AG09309 (cell line): ENCODE measurements at places on chromosomes 3 and 15.

- no peak for DNase-seq
These were observed 79.5 kb downstream of the DPH6 start for GRCh38 chr15:35466476-35466875.

- DNase-seq, result no peak
These were observed 753.5 kb upstream of the NECTIN3 start for GRCh38 chr3:110318108-110318507.

DNA sequence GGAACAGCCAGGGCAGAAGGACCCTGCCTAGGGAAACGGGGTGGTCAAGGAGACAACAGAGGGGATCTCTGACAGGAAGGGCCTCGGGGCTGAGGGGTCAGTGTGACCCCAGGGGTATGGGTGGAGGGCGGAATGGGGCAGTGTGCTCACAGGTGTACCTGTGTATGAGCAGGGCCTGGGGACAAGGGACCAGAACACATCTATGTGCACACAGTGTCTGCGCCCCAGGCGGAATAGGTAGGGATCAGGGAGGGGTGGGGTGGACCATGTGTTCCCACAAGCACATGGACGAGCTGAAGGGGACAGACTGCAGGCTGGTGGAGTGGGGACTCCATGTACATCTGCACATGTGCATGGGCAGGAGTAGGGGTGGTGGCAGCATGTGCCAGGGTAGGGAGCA lies 5.0 kb upstream of the TLR9 start:
- no peak for DNase-seq

- DNase-seq, result no peak
These were observed 44.8 kb upstream of the SLC41A3 start for GRCh38 chr3:126128504-126129397.

GRCh38 chr3:183799461-183799860 lies 25.9 kb downstream of the MAP6D1 start:
- DNase-seq, result no peak

GRCh38 chr3:143707848-143708247 lies 140.4 kb downstream of the SLC9A9 start:
- peak; percentile 10 for DNase-seq

GRCh38 chr15:50876260-50876988 lies 32.1 kb upstream of the AP4E1 start:
- no peak for DNase-seq

GRCh38 chr15:75834021-75834420 lies 9.2 kb upstream of the UBE2Q2 start:
- no peak for DNase-seq

GRCh38 chr3:51378065-51378464 lies 7.0 kb upstream of the MANF start:
- DNase-seq, result no peak

- DNase-seq, result no peak
These were observed 147.8 kb downstream of the LRRC28 start for GRCh38 chr15:99399061-99399460.

GRCh38 chr3:42714171-42714852 lies 11.7 kb upstream of the HHATL start:
- no peak for DNase-seq

- DNase-seq, result no peak
These were observed 30.5 kb downstream of the LRRK1 start for GRCh38 chr15:100949691-100950090.

GRCh38 chr15:42207674-42208579 lies at the start of gene VPS39:
Gene VPS39, minus strand, starts transcription at chr15:42208304. Its CDS starts 151 bp downstream, at chr15:42208153.
- peak; percentile 41 for DNase-seq

- DNase-seq, result no peak
These were observed 25.7 kb upstream of the WNT5A start for GRCh38 chr3:55512571-55513343.

DNA sequence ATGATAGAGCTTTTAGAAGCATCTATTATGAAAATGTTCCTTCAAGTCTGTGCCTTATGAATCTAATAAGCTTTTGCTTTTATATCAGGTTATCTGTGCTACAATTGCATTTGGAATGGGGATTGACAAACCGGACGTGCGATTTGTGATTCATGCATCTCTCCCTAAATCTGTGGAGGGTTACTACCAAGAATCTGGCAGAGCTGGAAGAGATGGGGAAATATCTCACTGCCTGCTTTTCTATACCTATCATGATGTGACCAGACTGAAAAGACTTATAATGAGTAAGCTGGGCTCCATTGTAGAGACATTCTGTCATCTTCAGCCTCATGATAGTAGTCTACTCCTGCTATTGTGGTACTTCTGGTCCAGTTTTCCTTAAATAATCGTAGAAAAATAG lies 73.4 kb downstream of the BLM start:
- peak; percentile 25 for DNase-seq

DNA sequence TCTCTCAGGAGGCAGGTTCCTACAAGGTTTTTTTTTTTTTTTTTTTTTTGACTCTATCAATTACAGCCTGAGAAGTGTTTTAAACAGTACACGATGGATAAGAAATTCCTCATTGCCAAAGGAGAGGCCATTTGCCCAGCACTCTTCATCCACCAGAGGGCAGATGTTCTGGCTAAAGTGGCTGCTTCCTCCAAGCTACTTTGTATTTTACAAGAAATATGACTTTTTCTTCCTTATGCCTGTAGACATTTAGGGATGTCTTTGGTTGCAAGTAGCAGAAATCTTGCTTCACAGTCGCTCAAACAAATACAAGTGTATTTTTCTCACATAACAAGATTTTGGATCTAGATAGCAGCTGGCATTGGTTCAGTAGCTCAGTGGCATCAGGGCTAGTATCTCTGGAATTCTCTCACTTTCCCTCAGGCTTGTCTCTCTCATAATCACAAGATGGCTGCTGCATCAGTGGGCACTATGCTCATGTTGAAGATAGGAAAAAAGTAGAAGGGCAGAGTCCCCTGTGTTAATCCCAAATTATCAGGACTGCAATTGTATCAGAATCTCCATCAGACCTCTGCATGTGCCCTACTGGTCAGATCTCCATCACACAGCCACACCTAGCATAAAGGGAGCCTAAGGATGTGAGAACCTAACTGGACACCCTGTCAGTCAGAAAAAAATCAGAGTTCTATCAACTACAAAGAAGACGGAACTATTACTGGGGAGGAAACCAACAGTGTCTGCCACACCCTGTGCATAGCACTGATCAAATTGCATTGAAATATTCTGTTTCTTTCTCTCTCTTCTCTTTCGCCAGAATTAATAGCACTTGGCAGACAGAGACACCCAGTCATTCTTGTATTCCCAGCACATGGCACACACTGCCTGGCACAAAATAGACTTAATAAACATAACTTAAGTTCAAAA lies 138.9 kb upstream of the COL8A1 start:
- no peak for DNase-seq

DNA sequence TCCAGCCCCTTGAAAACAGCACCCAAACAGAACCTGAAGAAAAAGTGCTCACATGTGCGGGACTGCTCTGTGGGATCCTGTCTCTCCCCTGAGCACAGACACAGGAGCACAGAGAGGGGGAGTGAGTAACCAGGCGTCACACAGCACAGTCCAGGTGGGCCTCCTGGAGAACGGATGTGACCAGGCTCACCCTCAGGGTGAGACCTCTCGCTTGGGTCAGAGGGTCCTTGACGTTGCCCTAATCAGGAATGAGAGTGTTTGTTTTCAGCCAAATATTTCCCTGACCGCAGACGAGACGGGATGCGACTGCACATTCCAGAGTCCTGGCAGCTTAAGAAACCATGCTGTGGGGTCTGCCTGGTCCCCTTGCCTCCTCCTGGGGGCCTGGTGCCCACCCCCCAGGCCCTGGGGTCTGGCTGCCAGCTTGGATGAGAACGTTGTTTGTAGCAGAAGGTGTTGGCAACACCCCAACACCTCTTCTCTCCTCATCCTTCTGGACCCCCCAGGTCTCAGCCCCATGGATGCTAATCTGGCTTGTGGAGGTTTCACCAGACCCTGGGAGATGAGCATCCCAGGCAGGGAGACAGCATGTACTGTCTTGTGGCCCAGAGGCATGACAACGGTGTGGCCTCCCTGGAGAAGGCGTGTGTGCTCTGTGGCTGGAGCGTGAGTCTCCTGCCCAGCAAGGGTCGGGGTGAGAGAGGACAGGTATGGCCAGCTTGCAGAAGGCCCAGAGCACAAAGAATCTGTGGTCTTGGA lies 42.1 kb upstream of the SLC6A6 start:
- DNase-seq, result no peak

GRCh38 chr15:64224511-64224910 lies 61.7 kb upstream of the PPIB start:
- peak; percentile 56 for DNase-seq

DNA sequence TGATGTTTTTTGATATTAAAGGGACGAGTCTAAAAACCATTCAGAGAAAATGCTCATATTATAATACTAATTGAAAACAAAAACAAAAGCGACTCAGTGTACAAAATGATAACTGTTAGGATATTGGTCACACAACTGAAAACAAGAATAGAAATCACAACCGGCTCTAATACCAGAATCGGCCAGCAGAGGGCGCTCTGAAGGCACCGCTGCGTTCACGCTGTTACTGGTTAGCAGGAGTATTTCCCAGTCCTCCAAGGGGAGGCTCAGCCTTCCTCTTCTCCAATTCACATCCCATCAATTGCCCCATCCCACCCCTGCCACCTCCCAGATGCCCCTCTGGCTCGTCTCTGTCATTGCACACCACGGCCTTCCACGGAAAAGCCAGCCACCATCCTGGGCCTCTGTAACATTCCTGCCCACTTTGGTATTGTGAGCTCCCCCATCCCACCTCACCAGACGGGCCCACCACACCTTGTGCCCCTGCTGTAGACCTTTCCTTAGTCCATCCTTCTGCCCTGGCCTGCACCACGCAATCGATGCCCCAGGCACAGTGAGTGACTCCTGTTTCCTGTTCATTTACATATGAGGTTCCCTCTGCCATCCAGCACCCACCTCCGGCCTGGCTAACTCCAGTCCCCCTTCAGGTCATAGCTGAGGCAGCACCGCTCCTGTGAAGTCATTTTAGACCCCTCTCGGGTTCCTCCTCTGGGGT lies 8.5 kb downstream of the FAM107A start:
- DNase-seq, result no peak

GRCh38 chr3:32004113-32004765 lies 22.7 kb downstream of the ZNF860 start:
- DNase-seq, result no peak

GRCh38 chr3:152703245-152703890 lies 131.6 kb upstream of the P2RY1 start:
- DNase-seq, result no peak

DNA sequence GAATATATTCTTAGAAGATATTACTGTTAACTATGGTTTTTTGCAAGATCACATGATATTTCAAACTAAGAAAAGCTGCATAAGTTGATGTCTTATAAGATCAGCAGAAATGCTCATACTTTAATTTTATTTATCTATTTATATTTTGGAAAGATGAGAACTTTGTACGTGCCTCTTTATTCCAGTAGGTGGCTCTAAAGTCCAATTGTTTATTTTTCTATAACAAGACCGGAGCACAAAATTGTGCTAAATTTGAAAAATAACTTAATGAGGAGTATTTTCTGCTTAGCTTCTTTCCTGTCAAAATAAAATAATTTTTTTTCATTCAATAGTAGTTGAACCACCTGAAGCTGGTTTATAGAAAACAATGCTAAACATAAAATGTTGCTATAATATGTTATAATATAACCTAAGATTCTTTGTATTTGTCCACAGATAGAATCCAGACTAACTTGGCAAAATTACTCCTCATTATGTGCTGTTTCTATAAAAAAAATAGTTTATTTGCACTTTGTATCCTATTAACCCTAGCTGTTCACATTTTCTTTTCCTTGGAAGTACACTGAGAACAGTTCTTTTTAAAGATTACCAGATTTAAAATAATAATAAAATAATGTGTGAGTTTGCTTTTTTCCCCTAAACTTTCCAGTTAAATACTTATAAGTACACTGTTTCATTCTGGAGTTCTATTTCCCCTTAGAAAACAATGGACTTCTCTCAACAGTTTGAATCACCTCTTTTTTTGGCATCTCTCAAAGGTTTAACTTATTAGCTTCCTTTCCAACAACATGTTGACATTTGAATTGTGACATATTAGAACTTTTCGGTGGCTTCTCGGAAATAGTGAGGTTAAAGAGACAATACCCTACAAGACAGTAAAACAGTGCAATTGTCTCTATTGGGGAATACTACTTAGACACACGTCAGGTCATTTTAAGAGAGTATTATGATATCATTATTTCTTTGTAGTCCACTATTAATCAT lies 530.0 kb downstream of the MECOM start:
- DNase-seq, result no peak

DNA sequence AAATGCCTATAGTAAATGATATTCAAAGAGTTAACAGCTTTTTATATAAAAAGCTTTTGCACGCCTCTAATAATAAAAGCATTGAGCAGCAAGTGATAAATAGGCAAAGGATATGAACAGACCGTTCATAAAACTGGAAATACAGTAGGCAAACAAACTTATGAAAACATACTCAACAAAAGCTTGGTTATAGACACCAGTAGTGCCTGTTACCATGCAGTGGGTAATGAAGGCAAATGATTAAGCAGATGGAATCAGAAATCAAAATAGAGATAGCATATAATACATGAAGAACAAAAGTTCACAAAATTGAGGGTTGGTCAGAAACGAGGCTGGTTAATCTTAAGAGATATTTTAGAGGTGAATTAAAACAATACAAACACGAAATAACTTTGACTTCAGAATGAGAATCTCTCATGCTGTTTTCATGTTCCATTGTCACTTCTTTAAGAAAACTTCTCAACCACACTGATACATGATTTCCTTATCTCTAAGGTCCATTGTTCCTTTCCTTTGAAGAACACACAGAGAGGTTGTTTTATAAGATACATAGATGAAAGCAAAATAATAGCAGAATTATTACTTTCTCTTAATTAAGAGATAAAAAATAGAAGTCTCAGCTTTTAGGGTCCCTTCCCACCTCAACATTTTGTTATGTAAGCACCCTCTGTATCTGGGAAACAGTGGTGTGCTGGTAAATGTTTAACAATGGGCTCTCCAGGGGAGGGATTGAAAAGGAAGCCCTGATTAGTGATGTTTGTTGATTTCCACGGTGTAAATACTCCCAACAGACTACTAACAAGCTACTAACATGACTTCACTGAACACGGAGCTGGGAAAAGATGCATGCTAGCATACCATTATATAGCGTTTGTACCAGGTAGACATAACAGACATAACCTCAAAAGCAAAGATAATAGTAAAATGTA lies 12.6 kb downstream of the RASGRP1 start:
- DNase-seq, result no peak

GRCh38 chr3:100740207-100740606 lies 30.9 kb downstream of the TFG start:
- DNase-seq, result no peak

GRCh38 chr3:61809879-61810278 lies 248.5 kb downstream of the PTPRG start:
- no peak for DNase-seq

GRCh38 chr3:8631661-8632060 lies 12.9 kb downstream of the SSUH2 start:
- DNase-seq, result no peak

GRCh38 chr3:15427981-15428380 lies 583 bp downstream of the EAF1 start:
- no peak for DNase-seq

DNA sequence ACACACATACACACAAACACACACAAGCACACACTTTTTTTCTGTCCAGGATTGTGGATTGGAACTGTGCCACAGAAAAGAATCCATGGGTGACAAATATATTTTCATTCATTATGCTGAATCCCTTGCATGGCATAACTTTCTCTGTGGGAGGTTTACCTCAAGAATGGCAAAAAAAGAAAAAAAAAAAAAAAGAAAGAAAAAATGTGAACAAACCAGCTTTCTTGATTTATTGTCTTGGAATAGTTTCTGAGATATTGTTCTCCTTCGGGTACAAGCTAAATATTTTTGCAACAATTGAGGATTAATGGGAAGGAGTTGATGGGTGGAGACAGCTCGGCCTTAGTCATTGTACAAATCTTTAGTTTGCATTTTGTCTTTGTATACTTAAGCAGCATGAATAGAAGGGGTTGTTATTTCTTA lies 153.1 kb downstream of the GMNC start:
- DNase-seq, result peak; percentile 32
